Right cardiac atrium (tissue), 5 donors: ENCODE measurements at places on chromosomes 3 and 15. TPM values are rescaled to one million over a fixed set of nuclear protein-coding genes. Genes with fewer than 3 reads are reported as not detected.

DNA sequence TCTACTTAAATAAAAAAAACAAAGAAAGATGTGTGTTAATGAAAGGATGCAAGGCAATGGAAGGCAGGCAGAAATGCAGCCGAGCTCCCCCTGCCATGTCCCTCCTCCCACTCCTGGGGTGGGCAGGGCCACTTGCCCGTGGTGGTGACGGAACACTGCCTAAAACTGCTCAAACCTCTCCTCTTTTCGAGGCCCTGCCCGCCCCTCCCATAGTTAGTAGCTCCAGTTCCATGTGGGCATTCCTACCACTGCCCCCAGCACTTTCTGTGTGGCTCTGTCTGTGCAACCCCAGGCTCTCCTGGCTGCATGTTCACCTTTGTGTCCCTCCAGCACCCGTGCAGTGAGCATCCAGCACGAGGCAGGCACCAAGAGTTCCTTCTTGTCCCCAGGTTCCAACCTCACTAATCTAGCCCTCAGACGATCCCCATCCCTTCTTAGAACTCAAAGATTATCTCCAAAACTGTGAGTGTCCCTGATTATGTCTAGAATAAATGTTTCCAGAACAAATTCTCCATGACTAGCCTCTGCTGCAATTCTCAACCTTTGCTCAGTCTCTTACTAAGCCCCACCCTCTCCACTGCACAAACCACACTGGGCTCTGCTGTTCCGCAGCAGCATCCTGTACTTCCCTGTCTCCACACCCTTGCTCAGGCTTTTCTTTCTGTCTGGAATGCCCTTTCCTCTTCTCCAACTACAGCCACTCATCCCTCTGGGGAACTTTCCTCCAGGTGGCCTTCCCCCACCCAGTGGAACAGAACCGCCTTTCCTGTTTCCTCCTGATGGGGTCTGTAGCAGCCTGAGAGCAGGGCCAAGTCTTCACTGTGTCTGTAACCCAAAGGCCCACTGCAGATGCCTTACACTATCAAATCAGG lies 32.6 kb upstream of the SPTBN5 start:
- DNase-seq = no peak

GRCh38 chr3:98732286-98733052 lies 30.7 kb upstream of the ST3GAL6 start:
- DNase-seq = peak; percentile 82

GRCh38 chr15:80780416-80781221 lies 1.4 kb downstream of the CEMIP start:
- DNase-seq = peak; percentile 89

GRCh38 chr15:50182219-50183013 lies 420 bp downstream of the SLC27A2 start:
- DNase-seq = no peak

- DNase-seq = no peak
These were observed 117.6 kb downstream of the SATB1 start for GRCh38 chr3:18307529-18307928.

DNA sequence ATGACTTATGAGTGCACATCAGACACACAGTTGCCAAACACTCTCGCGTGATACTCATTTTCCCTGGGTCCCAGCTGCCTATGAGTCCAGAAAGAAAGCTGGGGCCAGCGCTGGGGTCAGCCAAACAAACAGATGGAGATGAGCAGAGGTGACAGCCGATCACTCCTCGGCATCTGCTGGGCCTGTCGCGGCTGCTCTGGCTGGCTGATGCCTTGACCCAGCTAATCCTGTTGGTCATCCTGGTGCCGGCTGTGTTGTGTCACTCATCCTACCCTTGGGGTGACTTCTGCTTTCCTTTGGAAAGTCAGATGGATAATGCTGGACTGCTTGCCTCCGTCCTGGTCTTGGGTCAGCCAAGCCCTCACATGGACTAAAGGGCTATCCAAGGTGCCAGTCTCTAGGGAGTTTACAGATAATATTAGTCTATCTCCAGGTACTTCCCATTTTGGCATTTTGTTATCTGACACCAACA lies 105.3 kb upstream of the PDZRN3 start:
- DNase-seq = peak; percentile 47

DNA sequence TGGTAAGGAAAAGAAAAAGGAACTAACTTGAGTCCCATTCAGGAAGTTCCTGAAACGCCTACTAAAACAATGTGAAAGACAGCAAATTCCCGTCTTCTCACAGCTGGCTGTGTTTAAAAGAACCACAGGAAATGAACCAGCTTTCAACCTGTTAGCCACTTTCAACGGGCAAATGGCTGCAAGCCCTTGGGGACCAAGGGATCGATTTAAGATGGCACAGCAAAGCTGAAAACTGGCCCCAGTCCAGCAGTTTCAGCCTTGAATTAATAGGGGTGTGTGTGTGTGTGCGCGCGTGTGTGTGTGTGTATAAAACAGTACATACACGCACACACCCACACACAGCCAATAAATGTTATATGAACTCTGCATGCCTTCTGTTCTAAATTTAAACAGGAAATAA lies 168.7 kb upstream of the TMCO5A start:
- no peak for DNase-seq

DNA sequence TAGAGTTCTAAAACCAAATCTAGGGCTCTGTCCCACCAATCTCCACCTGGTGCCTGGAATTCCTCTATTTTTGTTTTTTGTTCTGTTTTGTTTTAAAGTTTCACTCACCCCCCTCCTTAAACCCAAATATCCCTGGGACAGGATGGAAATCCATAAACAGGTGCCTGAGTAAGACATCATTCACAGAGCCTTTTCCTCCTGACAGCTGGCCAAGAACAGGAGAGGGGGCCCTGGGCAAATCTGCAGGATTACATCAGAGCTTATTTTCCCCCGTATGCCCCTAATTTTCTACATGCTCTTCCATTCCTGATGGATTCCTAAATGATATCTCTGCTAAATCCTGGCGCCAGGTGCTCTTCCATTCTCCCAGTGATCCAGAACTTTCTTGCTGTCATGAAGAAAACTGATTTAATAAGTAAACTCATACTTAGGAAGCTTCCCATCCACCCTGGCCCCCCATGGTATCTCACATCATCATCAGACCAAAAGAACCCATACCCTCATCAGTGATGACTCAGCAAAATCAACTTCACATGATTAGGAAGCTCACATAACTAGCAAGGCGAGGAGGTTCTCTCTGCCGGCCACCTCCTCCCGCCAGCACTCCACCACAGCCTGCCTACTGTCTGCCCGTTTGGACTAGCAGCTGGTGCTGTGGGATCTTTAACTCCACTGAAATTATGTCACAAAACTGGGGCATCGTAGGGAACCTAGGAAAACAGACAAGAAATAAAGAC lies 61.0 kb downstream of the LIPC start:
- DNase-seq = no peak

DNA sequence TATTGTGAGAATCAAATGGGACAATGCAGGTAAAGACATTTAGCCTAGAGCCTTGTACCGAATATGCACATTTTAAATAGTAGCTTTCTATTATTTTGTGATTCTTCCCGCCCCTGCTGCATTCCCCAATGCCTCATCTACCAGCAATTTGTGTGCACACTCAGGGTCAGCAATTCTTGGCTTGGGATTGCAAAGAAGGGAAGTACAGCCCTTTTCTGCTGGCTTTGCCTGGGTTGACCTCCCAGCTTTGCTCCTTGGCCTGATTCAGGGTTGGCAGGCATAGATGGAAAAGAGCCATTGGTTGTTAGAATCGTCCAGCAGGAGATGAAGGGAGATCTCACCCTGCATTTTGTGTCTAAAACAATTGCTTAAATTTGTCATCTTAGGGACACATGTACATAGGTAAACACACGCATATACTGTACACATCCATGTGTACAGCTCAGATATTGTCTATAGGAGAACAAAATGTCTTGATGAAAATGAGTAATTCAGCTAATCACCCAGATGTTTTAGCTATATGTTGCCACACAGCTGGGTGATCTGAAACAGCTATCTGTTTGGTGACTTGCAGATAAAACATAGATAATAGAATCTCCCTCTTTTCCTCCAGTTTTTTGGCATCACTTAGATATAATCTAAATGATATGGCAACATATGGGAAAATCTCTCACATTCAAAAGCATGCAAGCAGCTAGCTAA lies 340.9 kb upstream of the TBL1XR1 start:
- peak; percentile 83 for DNase-seq

DNA sequence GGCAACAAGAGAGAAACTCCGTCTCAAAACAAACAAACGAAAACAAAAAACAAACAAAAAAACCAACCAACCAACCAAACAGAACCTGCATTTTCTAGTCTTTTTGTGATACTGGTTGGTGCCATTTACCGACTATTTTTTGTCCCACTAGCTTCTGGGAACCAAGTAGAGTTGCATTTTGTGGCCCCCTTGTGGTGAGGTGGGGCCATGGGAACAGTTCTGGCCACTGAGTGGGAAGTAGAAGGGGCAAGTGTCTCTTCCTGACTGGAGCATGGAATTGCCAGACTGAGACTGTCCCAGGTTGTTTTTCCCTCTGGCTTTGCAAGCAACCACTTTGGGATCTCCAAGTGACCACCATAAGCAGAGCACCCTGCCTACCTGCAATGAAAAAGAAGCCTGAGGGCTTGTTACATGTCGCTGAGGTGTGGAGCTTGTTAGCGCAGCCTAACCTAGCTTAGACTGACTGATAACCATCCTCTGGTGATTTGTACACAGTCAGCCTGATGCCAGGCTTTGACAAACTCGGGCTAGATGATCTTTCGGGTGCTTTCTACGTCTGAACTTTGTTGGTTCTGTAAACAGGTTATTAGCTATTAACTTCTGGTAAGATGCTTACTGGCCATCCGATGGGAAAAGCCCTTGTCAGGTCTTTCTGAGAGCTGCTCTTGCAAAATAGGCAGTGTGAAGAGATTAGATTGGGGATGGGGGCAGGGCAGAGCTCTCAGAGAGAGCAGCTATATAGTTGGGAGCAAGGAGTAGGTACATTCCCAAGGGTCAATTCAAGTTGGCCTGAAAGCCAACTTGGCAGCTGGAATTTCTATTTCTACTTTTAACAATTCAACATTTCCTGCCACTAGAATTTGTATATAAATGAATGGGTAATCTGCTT lies 172.2 kb downstream of the SSR3 start:
- DNase-seq = no peak

DNA sequence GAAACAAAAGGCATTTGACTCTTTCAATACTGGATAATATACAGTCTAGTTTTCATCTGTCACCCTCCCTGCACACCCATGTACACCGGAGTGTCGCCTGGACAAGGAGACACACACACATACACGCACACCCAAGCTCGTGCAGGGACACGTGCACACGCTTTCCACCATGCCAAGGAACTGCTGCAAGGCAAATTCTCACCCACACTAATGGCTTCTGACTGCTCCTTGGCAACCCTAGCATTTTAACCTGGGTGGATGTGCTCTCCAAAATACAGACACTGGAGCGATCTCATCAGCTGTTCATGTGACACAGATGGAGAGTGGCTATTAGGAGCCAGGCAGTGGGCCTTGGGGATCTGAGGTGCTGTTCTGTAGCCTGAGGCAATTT lies 61.6 kb downstream of the MEIS2 start:
- no peak for DNase-seq

DNA sequence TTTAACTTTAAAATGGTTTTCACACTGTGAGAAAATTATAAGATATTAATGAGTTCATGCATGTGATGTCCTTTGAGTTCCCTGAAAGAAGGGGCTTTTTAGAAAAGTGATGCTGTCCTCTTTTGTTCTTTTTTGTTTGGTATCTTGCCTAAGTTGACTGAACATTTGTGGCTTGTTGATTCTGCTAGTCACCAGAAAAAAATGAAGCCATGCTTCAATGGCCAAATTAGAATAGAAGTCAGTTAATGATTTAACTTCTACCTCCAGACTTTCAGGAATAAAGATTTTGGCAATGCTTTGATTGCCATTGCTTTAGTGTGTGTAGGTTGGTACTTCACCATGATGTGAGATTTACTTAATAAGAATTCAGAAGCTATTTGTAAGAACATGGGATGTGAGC lies 260.6 kb upstream of the NECTIN3 start:
- no peak for DNase-seq

DNA sequence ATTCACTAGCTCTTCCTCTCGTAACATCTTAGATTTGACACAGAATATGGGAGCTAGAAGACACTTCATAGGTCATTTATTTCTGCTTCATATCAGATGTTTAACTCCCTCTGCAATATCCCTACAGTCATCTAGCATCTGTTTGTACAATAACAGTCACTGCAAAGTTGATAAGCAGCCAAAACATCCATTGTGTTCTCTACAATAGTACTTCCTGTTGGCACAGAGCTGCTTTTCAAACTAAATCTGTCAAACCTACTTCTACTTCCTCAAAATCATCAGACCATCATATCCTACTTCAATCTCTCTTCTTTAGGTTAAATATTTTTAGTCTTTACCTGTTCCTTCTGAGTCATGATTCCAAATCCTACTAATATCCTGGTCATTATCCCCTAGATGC lies 233.2 kb downstream of the FGF12 start:
- DNase-seq = no peak

DNA sequence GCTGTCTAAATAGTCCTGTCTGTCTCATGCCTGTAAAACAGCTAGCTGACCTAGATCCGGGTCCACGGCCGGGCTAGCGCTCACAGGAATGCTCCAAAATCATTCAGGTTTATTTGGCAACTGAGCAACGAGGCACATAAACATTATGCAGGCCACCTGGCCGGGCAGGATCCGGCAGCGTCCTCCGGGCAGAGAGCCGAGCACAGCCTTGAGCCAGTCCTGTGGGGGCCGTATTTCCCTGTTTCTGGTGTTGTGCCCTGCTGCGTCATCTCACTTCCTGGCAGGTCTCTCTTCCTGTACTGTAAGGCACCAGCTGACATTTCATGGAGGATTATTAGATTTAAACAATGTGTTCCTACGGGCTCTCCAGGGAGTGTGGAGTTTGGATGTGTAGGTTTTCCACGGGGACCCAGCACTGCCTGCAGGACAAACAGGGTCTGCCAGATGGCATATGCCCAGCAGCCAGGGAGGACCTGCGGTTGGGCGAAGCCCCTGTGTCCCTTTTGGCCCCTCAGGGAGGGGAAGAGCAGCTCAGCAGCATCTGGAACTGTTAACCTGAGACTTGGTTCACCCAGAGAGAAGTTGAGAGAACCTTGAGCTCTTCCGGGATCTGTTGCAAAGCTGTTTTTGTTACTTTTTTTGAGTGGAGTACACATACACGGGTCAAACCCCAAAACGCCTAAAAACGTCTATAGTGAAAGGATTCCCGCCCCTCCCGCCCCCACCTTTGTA lies 16.6 kb upstream of the LRRK1 start:
- DNase-seq = peak; percentile 78

FGF7 gene
- 38.3 TPM for total RNA-seq

ERICH6 gene
- total RNA-seq = not detected
